NCI-H774 (cell line): ENCODE measurements at places on chromosomes 5 and 9.

DNA sequence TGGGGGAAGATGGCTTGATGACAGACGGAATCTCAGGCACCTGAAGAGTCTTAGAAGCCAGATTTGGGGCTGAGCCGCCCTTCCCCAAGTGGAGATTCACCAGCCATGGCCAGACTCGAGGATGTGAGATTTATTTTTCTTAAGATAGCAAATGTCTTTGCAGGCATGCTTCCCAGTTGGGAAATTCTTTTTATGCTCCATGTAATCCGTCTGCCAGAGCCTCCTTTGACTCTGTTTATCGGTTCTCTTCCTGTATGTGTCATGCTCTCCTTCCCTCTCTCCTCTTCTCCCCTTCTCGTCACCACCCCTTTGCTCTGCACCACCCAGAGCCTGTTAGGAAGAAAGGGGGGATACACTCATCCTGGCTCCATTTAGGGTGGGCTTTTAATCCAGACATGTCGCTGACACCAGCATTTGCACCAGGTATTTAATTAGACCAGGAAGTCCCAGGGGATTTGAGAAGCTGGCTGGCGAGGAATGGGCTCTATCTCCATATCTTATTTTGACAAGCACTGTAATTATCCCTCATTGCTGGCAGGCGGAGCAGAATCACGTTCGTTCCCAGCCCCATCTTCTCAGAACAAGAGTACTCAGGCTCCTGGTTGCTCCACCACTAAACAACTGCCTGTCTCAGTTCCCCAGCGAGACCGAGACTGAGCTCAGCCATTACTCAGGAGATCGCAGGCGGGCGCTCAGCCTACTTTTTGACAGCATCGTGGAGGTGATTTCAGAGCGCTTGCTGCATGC lies 50.9 kb downstream of the KCNIP1 start:
- no peak for DNase-seq

GRCh38 chr5:161094411-161094810 lies 242.4 kb upstream of the ATP10B start:
- DNase-seq, result no peak

DNA sequence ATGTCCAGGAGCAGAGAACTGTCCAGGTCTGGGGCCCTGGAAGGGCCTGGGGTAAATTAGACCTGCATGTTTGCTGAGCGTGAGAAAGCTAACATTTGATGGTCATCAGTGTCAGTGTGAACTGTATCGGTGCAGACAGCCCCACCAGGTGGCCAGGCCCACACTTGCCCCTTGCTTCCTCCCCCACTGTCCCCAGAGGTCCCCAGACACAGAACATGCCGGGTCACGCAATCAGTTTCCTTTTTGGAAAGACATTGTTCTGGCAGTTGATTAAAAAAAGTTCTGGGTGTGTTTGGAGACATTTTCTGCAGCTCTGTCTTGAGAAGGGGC lies 1.5 kb downstream of the NKD2 start:
- no peak for DNase-seq

DNA sequence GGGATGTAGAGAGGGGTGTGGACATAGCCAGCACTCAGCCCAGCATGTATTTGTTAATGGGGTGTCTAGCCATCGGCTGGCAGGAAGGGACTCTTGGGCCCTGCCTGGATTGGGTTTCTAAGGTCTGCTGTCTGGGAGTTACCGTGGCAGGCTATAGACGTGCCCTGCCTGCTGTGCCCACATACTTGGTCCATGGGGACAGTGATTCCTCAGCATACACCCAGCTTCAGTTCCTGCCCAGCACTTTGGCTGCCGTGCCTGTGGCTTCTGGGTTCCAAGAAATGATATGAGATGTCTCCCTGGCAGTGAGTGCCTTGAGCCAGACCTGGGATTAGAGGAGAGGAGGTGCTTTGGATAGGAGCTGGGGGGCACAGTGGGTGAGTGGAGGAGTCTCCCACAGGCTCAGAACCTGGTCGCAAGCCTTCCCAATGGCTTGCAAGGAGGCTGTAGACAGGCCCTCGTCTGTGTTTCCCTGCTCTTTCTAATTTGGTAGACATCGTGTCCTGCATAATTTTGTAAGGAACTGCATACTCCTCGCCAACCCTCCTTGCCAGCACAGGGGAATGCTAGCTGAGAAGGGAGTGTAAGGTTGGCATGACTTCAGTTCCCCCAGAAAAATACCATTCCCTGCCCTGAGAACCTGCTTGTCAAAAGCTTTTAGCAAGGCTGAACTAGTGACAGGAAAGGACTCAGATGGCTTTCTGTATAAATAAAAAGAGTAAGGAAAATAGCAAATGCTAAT lies 287.9 kb downstream of the ZSWIM6 start:
- no peak for DNase-seq

GRCh38 chr9:117742131-117742530 lies 37.9 kb downstream of the TLR4 start:
- no peak for DNase-seq

- DNase-seq, result no peak
Observed at GRCh38 chr5:3051400-3051799, 299.9 kb upstream of the IRX2 start.

GRCh38 chr5:87103616-87104287 lies 163.9 kb upstream of the RASA1 start:
- no peak for DNase-seq

DNA sequence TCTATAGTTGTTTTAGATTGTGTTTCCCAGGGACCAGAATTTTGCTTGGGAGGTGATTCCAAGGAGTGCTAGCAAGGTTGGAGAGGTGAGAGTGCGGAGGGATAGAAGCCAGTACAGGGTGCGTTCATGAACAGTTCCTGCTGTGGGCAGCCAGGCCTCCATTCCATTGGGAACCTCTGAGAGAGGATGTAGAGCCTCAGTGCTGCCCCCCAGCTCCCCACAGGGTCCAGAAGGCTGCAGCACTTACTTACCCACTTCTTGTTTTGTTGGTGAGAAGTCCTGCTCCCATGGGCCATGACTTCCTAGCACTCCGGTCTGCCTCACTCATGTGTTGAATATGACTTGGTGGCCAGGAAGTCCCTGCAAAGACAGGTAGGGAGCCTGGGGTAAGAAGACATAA lies 128.2 kb upstream of the GAS1 start:
- no peak for DNase-seq

DNA sequence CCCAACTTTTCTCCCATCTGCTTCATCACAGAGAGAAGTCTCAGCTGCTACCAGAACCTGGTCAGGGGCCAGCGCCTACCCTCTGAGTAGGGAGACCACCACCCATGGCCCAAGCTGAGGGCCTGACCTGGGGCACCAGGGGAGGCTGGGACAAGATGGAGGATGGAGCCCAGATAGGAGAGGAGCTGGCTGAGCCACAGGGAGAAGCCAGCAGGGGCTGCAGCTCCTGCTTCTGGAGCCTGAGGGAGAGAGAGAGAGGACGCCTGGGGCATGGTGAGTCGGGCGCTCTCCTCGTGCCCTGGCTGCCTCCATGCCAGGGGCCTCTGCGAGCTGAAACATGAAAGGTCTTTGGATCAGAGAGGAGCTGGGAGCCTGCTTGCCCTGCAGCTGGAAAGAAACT lies 1.4 kb upstream of the FOXI1 start:
- DNase-seq, result no peak

DNA sequence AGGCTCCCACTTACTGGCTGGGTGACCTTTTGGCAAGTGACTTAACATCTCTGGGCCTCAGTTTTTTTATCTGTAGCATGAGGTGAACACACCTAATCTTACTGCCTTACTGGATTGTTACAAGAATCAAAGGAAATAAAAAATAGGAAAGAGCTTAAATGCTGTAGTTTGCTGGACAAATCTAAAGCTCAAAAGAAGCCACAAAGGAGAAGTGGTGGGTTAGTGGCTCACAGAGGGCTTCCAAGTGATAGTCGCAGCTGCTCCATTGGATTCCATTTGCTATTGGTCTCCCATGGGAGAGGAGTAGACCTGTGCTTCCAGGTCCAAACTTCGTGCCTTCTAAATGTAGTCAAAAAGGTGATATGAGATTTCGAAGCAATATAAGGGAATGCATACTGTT lies 123.6 kb downstream of the SEMA6A start:
- no peak for DNase-seq
